ENCODE measurements at places on chromosomes 6 and 20.

DNA sequence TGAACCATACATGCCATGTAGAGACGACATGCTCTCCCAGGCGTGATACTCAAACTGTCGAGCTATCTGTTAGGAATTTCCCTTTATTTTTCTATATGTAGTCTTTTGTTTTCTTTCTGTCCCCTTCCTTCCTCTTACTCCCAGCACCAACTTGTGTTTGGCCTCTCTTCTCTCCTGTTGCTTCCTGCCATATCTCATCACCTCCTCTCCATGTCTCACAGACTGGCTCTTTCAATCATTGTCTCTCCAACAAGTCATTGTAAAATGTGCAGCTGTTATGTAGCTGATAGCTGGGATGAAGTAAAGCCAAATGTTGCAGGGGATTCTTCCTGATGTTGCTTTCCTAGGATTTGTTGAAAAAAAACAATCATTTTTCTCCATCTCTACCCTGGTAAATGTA, 234.5 kb downstream of the TMEM242 start:
- DNase-seq = no peak

- no peak for DNase-seq
These were observed 28.5 kb upstream of the EFHC1 start for GRCh38 chr6:52391599-52391998.

DNA sequence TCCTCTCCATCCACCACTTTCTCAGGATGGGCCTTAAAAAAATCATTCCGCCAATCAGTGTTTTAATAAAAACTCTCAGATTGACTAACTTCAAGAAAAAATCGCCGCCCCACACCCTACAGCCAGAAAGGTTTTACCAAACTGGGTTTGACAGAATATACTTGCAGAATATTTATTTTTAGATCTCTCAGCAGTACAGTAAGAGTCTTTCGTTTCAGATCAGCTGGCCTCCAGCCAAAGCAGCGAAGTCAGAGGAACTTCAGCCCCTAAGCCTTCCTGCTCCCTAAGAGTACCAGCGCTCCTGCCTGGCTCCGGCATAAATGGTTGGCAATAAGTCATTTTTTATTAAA, 24.7 kb downstream of the TBC1D7 start:
- DNase-seq = no peak

DNA sequence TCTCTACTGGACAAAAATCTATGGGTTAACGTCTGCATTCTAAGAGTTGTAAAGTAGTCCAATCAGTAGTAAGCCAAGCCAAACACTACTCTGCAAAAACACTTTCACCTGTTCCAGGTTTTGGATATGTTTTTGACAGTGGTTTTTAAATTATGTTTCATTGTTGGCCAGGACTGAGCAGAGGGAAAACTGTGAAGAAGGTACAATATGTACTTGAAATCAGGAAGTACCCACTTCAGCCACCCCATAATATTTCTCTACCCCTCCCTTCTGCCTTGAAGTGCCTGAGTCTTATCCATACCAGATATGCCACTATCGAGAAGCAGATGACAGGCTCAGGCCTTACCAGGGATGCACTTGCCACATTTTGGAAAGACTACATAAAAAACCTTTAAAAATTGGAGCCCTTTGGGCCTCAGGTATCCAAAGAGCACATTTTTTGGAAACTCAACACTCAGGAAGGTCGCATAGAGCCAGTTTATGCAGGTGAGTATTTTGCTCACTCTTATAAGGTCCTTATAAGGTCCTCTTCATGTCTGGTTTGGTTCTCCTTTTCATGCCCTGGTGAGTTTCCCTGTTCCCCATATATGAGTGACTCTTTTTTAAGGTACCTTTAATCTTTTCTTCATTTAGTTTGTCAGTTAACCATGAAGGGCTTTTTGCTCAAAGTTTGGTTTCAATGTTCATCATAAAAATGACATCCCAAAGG, 859.3 kb upstream of the FLRT3 start:
- DNase-seq = no peak

DNA sequence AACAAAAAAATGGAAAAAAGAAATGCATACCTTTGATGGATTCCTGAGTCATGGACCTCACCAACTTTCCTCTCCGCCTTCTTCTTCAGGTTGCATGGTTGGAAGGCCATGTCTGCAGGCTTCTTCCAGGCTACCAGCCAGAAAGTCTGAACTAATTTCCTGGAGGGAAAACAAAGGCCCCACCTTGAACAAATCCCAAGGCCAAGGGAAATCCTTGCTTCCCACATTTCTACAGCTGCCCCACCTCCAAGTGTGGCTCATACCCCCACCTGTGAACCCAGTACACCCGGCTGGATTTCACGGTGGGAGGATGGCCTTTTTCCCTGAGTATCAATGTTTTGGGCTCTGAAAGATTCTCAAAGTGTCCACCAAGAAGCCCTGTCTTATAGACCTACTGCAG, 22.4 kb downstream of the IL17A start:
- DNase-seq = no peak

DNA sequence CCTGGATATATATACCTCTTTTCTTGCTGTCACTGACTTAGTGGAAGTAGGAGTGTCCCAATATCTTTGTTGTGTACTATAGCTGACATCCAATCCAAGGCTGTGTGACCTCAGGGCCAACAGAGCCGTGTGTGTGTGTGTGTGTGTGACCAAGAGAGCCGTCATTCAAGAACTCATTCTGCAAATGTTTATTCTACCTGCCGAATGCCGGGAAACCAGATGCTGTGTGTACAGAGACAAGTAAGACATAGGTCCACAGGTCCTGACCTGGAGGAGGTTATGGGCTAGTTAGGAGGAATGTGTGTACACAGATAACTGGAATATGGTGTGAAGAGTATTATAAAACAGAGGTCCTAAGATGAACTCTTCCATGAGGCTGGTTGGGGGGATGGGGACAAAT, 190.0 kb downstream of the DHX35 start:
- DNase-seq = no peak

All from H9 (cell line).